ENCODE measurements at places on chromosomes 2 and 18.

GRCh38 chr2:120982598-120982997, 246.9 kb downstream of the GLI2 start:
- no peak for DNase-seq

DNA sequence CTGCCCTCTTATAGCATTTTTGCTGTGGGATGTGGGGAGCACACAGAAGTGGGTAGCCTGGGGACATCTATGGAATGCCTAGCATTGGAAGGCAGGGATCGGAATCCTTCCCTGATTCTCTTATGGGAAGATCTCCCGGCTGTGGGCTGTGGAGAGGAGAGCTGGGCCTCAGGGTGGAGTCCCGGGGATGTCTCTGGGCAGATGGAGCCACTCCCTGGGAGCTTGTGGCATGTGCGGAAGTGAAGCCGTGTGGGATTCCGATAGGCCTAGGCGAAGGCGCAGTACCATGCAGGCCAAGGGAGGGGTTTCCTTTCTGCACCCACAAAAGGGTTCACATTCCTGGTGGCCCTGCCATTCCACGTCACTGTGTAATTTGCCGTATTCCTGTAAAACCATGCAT, 87.9 kb downstream of the GLI2 start:
- DNase-seq: no peak

- DNase-seq: no peak
These were observed 153.1 kb downstream of the TTC27 start for GRCh38 chr2:32780961-32781360.

- no peak for DNase-seq
These were observed 271.4 kb upstream of the HDAC4 start for GRCh38 chr2:239671916-239672849.

GRCh38 chr2:59413751-59414570, 1139.5 kb downstream of the BCL11A start:
- DNase-seq: no peak

- DNase-seq: no peak
These were observed 37.2 kb downstream of the KYNU start for GRCh38 chr2:142914507-142915313.

GRCh38 chr2:102803041-102803896, 41.4 kb downstream of the TMEM182 start:
- no peak for DNase-seq

DNA sequence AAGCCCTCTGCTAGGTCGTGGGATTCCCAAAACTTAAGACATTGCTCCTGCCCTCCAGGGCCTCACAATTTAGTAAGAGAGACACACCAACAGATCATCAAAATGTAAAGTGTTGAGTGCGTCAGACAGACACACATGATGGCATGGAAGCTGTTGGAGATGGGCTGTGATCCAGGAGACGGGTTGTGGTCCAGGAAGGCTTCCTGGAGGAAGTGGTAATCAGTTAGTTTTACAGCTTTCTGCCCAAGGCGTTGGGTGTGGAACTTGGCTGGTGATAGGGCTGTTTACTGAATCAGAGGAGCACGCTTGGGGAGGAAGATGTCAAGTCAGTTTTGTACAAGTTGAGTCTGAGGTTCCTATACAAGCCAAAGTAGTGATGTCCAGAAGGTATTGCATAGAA, 24.0 kb upstream of the GLI2 start:
- DNase-seq: no peak

DNA sequence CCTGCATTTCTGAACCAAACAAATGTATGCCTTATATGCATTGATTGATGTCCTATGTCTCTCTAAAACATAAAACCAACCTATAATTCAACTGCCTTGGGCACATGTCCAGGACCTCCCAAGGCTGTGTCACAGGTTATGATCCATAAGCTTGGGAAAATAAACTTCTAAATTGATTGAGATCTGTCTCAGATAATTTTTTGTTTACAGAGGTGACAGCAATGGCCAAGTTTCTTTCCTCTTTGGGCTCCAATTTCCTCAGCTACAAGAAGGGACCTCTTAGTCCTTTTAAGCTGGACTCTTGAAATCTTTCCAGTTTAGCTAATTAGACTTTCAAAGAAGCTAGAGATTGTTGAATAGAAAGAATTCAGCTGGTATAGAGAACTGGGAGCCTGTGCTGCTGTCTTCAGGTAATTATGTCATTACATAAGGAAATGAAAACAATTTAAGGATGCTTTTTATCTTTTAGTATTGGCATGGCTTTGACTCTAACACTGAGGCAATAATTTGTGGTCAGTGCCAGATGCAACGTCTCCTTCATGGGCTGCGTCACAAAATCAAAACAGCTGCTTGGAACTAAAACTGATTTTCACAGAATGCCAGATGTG, 412.1 kb upstream of the TRIB2 start:
- no peak for DNase-seq

GRCh38 chr18:36015629-36016028, 43.1 kb downstream of the RMP24 start:
- DNase-seq: no peak

DNA sequence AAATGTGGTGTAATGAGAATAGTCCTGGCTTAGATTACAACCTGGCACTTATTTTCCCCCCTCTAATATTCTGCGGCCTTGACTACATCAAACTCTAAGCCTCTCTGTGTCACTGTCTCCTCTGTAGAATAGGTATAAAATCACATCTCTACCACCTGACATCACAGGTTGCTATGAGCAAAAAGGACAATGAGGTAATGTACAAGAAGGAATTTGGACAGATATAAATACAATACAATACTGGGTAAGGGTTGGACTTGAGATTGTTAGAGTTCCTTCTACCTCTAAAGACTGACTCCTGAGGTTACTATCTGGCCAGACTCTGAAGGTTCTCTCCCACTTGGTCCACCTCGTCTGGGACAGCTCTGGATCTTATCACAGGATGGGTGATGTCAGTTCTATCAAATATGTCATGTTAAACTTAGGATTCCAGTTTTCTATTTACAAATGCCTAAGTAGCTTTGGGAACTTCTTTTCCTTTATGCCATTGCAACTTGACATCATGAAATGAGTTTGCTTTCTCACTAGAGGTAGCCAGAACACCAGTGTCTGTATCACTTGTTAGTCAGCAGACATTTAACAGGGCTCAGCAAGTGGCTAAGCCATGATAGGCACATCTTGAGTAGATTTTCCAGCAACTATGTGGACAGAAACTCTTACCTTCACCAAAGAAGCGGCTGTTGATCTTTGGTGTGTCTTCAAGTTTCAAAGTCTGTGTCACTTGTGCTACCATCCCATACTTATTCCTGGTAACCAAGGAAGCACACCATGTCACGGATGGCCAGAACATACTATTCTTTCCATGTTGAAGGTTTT, 9.5 kb downstream of the APOB start:
- DNase-seq: no peak

GRCh38 chr18:35710581-35710980, 129.0 kb downstream of the GALNT1 start:
- DNase-seq: no peak

DNA sequence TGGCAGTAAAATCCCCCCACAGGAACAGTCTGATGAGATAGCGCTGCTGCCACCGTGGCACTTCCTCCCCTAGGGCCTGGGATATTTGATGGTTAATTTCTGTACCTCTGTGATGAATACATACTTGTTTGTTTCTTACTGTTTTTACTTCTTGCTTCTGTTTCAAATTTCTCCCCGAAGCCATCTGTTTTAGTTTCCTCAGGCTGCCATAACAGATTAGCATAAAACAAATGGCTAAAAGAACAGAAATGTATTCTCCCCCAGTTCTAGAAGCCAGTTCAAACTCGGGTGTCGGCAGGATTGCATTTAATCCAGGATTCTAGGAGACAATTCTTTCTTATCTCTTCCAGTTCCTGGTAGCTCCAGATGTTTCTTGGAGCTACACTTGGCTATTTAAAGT, 435.9 kb downstream of the DSEL start:
- DNase-seq: no peak

- no peak for DNase-seq
These were observed 136.9 kb downstream of the MYO3B start for GRCh38 chr2:170314744-170315447.

DNA sequence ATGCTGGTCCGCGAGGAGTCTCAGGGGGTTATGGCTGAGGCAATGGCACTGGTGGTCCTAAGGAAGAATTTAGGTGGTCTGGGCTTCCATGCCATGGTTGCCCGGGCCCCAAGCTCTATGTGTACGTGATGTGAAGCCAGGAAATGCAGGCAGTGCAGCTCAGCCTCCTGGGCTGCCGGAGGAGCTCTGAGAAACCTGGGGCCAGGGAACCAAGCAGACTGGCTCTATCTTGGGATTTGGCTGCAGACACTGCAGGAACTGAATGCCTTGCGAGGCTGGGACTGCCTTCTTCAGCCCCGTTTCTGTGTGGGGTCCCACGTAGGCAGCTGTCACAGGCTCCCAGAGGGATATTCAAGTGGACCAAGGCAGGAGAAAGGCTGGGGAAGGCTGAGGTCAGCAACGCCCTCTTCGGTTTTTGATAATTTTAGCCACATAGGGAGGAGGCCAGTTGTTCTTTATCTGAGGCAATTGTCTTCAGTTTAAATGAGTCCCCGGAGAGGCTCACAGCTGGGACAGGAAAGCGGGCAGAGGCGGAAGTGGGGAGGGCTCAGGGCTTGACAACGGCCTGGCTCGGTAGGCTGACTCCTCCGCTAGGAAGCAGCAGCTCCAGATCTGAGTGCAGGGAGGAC, 77.7 kb downstream of the RHOB start:
- no peak for DNase-seq

- DNase-seq: no peak
These were observed 198.2 kb downstream of the NDUFA10 start for GRCh38 chr2:239826786-239827522.

- DNase-seq: no peak
These were observed 42.5 kb downstream of the TANC1 start for GRCh38 chr2:159010963-159011362.

DNA sequence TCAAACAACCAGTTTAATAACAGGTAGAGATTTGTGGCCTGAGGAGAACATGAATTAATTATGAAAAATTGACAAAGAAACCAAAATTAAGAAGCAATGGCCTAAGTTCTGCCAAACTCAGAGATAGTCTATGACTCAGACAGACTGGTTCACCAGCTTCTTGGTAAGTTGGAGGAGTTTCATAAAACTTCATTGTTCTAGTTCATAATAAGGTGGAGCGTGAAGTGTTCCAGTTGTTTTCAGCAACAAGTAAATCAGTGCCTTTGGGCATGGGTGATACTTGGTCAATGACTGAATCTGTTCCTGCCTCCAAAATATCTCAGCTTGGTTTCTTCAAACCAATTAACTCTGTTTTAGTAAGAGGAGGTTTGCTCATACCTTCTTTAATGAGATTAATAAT, 40.0 kb downstream of the SLC40A1 start:
- DNase-seq: no peak

DNA sequence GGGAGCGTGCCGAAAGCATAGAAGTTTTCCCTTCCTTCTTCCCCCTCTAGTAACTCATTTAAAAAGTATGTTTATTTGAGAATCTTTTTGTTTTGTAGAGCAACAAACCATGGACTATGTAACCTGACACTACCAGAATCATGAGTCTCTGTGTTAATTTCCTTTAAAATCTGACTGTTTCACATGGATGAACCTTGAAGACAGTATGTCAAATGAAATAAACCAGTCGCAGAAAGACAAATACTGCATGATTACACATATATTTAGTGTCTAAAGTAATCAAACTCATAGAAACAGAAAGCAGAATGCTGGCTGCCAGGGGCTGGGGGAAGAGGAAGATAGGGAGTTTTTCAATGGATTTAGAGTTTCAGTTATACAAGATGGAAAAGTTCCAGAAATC, 32.3 kb downstream of the PTPN2 start:
- DNase-seq: no peak

- DNase-seq: no peak
These were observed 157.3 kb downstream of the CDCA7 start for GRCh38 chr2:173511942-173512341.

DNA sequence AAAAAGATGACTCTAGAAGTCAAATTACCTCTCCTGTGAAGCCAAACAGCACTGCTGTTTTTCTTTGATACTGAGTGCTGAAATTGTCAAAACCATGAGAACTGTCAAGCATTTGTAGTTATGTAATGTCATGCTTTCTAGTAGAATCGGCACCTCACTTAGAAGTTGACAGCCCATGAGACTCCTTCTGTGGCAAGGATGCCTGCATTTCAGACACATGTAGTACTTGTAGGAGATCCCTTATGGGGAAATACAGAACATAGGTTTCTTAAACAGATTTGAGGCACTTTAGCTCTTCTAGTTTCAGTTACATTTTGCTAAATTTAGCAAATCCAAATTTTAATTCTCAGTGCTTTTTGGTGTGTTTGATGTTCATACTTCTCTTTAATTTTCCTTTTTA, 15.7 kb downstream of the ZNF407 start:
- DNase-seq: no peak

GRCh38 chr2:207694811-207695281, 16.6 kb upstream of the CCNYL1 start:
- DNase-seq: no peak

DNA sequence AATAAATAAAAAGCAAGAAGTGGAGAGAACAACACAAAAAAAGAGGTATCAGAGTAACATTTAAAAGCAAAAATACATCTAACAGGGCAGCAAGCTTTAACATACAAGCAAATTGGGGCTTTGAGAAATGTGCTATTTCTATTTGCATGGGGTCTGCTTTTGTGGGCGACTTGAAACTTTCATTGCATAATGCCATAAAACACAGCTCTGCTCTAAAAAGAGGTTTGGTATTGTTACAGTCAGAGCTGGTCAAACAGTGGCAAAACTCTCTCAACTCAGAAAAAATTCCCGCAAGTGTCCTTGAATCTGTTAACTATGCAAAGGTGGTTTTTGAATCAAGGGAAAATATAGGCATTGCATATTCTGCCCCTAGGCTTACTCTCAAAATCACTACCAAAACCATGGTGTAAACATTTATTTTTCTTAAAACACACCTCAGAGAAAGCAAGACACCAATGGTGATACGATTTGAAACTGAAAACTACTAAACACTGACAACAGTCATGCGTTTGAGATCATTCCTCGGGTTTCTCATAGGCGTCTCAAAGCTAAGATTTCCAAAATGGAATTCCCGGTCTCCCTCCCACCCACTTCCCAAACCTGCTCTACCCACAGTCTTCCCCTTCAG, 45.5 kb downstream of the RNF152 start:
- DNase-seq: no peak

- no peak for DNase-seq
These were observed 376.1 kb downstream of the XIRP2 start for GRCh38 chr2:167264380-167264779.

DNA sequence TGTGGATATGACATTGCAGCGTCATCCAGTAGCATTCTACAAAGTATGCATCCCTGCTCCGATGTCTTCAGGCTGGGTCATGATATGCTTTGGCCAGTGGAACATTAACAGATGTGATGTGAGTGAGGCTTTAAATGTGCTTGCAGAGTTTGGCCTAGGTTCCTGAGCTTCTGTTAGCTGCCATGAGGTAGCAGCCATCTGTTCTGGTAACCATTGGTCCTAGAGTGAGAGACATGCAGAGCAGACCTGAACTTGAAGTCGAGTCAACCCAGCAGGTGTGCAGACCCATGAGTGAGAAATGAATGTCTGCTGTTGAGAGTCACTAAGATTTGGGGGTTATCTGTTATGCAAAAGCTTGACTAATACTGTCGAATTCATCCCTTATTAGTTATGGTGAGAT, 73.8 kb upstream of the NABP1 start:
- no peak for DNase-seq
